Activated CD4-positive, alpha-beta T cell treated with anti-CD3 and anti-CD28 coated beads, Interleukin-2, amount 50 U/mL, for 1 hour (primary cell): ENCODE measurements at places on chromosomes 3 and 15.

DNA sequence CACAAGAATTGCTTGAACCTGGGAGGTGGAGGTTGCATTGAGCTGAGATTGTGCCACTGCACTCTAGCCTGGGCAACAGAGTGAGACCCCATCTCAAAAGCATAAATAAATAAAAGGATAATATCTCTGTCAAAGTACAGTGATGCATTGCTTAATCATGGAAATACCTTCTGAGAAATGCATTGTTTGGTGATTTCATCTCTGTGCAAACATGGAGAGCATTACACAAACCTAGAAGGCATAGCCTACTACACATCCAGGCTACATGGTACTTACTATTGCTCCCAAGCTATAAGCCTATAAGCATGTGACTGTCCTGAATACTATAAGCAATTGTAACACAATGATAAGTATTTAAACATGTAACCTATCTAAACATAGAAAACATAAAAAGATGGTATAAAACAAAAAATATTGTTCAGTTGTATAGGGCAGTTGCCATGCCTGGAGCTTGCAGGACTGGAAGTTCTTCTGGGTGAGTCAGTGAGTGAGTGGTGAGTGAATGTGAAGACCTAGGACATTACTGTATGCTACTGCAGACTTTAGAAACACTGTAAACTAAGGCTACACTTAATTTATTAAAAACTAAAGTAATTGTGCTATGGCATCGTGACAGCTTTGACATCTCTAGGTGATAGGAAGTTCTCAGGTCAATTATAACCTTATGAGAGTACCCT lies 93.6 kb upstream of the SNRPN start:
- no peak for DNase-seq

DNA sequence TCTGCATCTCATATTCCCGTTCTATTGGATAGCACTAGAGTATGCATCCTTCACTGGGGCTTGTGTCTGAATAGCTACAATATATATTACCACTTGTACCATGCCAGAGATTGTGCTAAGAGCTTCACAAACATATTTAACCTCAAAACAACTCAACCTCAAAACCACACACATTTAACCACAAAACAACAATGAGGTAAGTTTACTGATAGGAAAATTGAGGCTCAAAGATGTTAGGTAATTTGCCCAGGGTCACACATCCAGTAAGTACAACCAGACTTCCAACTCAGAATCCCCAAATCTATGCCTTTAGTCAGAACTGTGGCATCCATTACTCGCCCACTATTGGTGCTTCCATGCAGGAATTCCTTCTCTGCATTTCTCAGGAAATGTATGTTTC lies 220.0 kb downstream of the FAM43A start:
- DNase-seq = no peak

- peak; percentile 1 for DNase-seq
These were observed 25.3 kb downstream of the ADGRG7 start for GRCh38 chr3:100634493-100635272.

- no peak for DNase-seq
These were observed 24.0 kb upstream of the TLE3 start for GRCh38 chr15:70121624-70122302.

- DNase-seq = no peak
These were observed 11.1 kb upstream of the MGLL start for GRCh38 chr3:127833281-127834032.

DNA sequence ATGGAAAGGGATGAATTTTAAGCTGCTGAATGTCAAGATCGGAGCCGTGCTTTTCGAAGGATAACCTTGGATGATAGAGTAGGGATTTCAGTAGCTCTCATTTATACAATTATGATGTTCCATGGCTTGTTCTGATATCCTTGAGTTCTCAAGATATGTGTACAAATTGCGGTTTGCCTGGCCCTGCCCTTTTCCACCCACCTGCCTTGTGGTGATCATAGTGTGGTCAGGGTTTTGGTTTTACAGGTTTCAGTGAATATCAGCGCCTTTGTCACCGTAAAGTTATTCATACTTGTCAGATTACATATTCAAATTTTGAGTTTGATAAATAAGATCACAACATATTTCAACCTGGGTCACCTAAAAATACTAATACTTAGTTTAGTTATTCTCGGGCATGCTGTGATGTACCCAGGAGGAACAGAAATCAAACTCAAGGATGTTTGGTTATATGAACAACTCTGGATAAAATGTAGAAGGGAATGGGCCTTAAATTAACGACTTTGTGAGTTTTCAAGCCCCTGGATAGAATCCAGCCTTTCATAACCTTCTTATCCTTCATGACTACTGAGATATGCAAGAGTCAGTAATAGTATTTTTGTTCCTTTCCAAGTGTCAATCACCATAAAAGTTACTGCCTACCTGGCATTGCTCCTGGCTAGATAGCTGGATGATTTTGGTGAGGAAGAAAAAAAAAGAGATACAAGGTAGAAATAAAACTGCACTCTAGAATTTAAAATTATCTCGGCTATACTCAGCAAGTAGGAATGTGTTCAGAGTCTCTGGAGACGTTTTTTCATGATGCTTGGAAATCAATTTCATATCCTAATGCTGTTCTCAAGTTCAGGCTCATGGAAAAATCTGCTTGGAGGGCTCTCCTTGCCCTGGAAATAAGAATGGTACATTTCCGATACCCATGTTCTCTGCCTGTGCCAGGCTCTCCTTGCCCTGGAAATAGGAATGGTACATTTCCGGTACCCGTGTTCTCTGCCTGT lies 209.2 kb upstream of the TPRG1 start:
- no peak for DNase-seq

DNA sequence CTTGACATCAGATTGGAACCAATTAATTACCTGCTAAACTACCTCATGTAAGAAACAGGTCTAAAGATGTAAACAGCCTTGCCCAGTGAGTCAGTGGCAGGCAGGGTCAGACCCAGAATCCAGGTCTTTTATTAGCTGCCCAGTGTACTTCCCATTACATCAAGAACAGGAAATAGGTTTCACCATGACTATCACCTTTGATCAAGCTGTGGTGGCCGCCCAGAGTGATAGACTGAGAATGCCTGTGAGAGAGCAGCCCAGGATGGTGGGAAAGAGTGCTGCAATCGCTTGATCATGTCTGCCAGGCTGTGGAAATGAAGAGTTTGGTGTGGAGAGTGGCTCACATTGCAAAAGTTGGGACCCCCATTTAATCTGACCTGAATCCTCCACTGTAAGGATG lies 61.3 kb upstream of the PIAS1 start:
- DNase-seq = no peak

- no peak for DNase-seq
These were observed 364.9 kb downstream of the NAALADL2 start for GRCh38 chr3:175224051-175224450.
